IMR-90 (cell line): ENCODE measurements at places on chromosomes 3 and 15. TPM values are rescaled to one million over a fixed set of nuclear protein-coding genes. Genes with fewer than 3 reads are reported as not detected.
A peak's percentile ranks its signal among the peaks of the same experiment; 100 is the strongest.

DNA sequence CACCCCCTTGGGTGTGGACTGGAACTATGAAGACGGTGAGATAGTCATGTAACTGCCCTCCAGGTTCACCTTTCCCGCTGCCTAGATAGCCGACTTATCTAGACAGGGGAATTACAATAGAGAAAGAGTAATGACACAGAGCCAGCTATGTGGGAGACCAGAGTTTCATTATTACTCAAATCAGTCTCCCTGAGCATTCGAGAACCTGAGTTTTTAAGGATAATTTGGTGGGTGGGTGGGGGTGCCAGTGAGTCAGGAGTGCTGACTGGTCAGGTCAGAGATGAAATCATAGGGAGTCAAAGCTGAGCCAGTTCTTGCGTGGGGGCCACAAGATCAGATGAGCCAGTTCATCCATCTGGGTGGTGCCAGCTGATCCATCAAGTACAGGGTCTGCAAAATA lies 19.7 kb upstream of the DNAJC19 start:
- no peak for DNase-seq
- no peak overlapping the region for H3K4me3 ChIP-seq
- H3K27me3 ChIP-seq, result no peaks in the 10 kb centered on the region
- no peak overlapping the region for H3K27ac ChIP-seq
- no peaks in the 10 kb centered on the region for H3K36me3 ChIP-seq

Gene WDR82
- 65.3 and 68.1 TPM in 2 replicates for total RNA-seq

DNA sequence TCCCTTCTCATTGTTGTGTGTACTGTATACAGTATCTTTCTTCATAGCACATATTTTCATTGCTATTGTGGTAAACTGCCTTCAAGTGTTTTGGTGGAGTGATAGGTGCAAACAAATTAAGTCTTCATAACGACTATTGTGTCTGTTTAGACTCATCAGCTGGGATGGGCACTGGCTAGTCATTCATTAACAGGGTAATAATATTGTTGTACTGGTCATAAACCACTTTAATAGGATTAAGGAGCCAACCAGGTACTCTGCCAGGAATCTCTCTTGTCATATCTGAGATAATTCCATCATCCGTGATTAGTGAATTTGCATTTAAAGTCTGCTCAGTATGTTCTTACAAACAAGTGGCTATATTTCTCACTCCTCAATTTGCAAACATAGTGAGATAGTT lies 10.2 kb upstream of the TMEM45A start:
- DNase-seq, result no peak
- peaks cover 26% of the 10 kb centered on the region for H3K27me3 ChIP-seq
- no peaks in the 10 kb centered on the region for H3K4me1 ChIP-seq
- no peak overlapping the region for H3K4me3 ChIP-seq
- H3K27ac ChIP-seq, result no peak overlapping the region
- no peaks in the 10 kb centered on the region for H3K36me3 ChIP-seq

DNA sequence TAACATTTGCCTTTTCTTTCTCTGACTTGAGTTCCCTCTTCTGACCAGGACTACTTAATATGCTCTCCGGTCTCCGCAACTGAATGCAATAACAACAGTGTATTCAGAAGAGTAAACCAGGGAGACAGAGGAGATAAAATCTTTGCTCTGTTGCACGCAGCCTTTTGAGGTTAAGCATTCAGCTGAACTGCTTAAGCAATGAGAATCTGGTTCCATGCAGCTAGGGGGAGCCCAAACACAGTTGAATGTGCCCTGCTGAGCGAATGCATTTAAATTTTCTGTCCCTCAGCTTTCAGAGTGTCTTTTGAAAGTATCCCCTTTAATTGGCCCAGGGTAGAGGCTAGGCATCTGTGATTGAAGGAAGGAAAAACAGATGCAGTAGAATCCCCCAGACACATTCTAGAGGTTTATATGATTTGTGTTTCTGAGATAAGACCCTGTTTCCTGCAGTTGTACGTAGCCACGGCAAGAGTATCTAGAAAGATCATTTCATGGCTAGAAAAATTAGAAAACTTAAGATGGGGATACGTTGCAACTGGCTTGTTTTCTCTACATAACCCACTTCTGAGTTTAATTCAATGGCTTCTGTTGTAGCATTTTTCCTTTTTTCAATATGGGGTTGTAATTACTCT lies 309.6 kb downstream of the TUSC7 start:
- no peak overlapping the region for H3K27ac ChIP-seq
- H3K36me3 ChIP-seq, result no peaks in the 10 kb centered on the region
- H3K4me3 ChIP-seq, result no peak overlapping the region

- no peak for DNase-seq
- H3K27ac ChIP-seq, result no peak overlapping the region
- peaks cover 14% of the 10 kb centered on the region for H3K4me1 ChIP-seq
These were observed 169.0 kb upstream of the IL12A start for GRCh38 chr3:159819676-159820075.

Gene CRYGS
- 0.36 and 0.56 TPM in 2 replicates for total RNA-seq

DNA sequence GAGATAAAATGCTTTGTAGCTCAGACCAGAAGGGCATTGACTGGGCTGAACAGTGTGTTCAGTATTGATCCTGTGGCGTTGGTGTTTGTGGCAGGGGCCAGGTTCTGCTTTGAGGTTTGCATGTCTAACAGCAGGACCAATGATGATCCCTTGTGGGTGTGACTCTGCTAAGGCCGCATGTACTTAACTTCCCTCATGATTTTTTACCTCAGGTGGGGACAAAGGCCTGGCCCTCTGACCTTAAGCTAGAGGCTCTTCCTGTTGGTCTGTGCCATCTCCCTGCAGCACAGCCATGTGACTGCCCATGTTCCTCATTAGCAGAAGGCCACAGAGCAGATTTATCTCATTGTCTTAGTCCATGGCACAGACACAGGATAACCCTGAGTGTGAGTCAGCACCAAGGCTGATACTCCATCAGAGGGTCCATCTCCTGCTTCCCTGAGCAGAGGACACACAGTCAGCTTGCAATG lies 34.3 kb upstream of the BSN start:
- H3K36me3 ChIP-seq, result peaks cover 1% of the 10 kb centered on the region; the same call in 1 of the 2 replicates
- no peaks in the 10 kb centered on the region for H3K4me1 ChIP-seq
- H3K4me3 ChIP-seq, result no peak overlapping the region

DNA sequence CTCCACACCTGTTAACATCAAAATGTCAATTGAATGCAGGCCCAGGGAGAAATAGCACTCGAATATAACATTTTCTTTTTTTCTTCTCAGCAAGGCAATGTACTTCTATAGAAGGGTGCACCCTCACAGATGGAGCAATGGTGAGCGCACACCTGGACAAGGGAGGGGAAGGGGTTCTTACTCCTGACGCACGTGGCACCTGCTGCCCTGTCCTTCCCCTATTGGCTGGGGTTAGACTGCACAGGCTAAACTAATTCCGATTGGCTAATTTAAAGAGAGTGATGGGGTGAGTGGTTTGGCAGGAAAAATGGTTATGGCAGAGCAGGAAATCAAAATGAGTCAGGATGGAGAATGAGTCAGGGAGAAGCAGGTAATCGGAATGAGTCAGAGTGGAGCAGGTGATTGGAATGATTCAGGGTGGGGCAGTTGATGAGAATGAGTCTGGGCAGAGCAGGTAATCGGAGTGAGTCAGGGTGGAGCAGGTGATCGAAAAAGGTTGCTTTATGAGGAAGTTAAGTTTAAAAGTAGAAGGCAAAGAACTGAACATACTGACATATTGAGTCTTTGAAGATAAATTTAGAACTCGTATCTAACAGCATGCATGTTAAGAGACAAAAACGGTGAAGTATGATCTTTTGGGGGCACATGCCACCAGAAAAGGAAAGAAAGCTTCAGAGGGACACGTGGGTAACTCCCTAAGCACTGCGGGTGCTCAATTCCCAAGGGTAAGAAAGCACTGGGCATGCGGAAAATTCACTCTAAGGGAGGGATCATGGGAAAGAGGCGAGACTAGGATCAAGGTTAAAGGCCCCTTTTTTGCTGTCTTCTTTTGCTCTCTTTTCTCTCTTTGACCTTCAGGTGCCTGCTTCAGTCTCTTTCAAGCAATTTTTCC lies 72.9 kb upstream of the GALNT15 start:
- peaks cover 14% of the 10 kb centered on the region for H3K4me1 ChIP-seq
- no peaks in the 10 kb centered on the region for H3K36me3 ChIP-seq
- peak; percentile 59 for DNase-seq

GRCh38 chr3:8610951-8611350 lies 33.6 kb downstream of the SSUH2 start:
- no peak overlapping the region for H3K4me3 ChIP-seq
- H3K4me1 ChIP-seq, result peaks cover 7% of the 10 kb centered on the region
- DNase-seq, result no peak
- H3K27me3 ChIP-seq, result no peaks in the 10 kb centered on the region
- H3K36me3 ChIP-seq, result no peaks in the 10 kb centered on the region

- peak overlapping the region; percentile 86; the same call in 1 of the 2 replicates for H3K27ac ChIP-seq
- H3K4me1 ChIP-seq, result peaks cover 12% of the 10 kb centered on the region
- H3K4me3 ChIP-seq, result no peak overlapping the region
- H3K27me3 ChIP-seq, result no peaks in the 10 kb centered on the region
These were observed 491.1 kb upstream of the NR2F2 start for GRCh38 chr15:95839367-95839782.

- no peaks in the 10 kb centered on the region for H3K36me3 ChIP-seq
- no peak overlapping the region for H3K27ac ChIP-seq
- no peaks in the 10 kb centered on the region for H3K27me3 ChIP-seq
- H3K4me3 ChIP-seq, result no peak overlapping the region
These were observed 42.5 kb upstream of the SRGAP3 start for GRCh38 chr3:9291821-9292410.

Gene SLC28A2
- total RNA-seq, result not detected in 2 replicates

DNA sequence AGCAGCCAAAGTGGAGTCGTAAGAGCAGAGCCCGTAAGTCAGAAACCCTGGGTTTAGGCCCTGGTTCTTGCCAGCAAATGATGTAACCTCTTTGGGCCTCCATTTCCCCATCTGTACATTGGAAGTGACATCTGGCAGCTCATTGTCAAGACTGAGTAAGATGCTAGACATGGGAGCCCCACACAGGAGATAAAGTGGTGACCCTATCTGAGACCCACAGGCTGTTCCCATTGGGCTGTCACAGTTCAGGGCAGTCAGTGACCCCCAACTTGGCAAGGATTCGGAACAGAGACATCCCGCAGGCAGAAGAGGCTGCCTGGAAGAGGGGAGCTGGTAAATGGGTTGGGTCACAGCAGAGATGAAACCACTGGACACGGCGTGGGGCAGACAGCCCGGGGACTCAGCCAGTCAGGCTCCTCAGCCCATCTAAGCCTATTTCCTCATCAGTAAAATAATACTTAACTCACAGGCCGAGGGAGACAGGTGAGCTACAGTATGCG lies 1.8 kb downstream of the CLN6 start:
- no peak overlapping the region for H3K4me3 ChIP-seq
- H3K36me3 ChIP-seq, result no peaks in the 10 kb centered on the region
- no peak overlapping the region for H3K27ac ChIP-seq
- H3K4me1 ChIP-seq, result peaks cover 8% of the 10 kb centered on the region
- no peak for DNase-seq

Gene OR5K2
- not detected in 2 replicates for total RNA-seq

- peaks cover 20% of the 10 kb centered on the region for H3K27me3 ChIP-seq
- DNase-seq, result no peak
- peaks cover 2% of the 10 kb centered on the region; the same call in 1 of the 2 replicates for H3K4me1 ChIP-seq
These were observed 518.9 kb downstream of the SHQ1 start for GRCh38 chr3:72329354-72329753.

DNA sequence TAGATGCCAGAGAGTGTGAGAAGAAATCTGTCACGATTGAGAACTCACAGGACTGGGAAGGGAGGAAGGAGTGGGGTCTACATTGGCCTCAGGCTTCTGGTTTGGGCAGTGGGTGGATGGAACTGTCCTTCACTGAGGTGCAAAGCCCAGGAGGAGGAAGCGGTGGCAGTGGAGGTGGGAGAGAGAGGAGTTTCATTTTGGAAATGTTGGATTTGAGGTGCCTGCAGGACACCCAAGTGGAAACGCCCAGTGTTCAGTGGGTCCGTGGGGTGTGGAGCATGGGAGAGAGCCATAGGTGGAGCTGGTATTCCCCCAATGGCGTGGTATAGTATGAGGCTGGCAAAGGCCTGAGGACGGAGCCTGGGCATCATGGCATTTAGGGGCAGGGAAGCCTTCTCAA lies 9.3 kb upstream of the EPHB3 start:
- peaks cover 66% of the 10 kb centered on the region for H3K27me3 ChIP-seq
- no peaks in the 10 kb centered on the region for H3K36me3 ChIP-seq
- no peak overlapping the region for H3K4me3 ChIP-seq
- no peak overlapping the region for H3K27ac ChIP-seq
- no peaks in the 10 kb centered on the region for H3K4me1 ChIP-seq
- no peak for DNase-seq

GRCh38 chr3:52882377-52882776 lies 15.0 kb downstream of the STIMATE start:
- no peak overlapping the region for H3K27ac ChIP-seq
- no peaks in the 10 kb centered on the region for H3K27me3 ChIP-seq
- H3K36me3 ChIP-seq, result peaks cover 5% of the 10 kb centered on the region; the same call in 1 of the 2 replicates
- no peak overlapping the region for H3K4me3 ChIP-seq
- H3K4me1 ChIP-seq, result peaks cover 5% of the 10 kb centered on the region

DNA sequence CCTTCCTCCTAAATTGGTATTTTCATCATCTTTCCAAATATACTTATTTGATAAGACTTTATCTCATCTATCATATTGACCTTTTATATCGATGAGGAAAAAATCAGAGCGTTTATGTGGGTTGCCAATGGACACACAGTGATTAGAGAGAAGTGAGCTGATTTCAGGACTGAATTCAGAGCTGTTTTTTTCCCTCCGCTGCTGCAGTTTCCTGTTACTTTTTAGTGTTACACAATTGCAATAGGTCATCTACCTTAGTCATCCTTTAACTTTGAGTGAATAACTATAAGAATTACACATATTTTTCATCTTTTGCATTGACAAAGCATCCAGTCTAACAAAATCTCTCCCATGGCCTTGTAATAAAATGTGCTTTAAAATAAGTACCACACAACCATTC lies 266.3 kb upstream of the CNTN4 start:
- no peaks in the 10 kb centered on the region for H3K4me1 ChIP-seq
- no peaks in the 10 kb centered on the region for H3K27me3 ChIP-seq
- no peaks in the 10 kb centered on the region for H3K36me3 ChIP-seq

DNA sequence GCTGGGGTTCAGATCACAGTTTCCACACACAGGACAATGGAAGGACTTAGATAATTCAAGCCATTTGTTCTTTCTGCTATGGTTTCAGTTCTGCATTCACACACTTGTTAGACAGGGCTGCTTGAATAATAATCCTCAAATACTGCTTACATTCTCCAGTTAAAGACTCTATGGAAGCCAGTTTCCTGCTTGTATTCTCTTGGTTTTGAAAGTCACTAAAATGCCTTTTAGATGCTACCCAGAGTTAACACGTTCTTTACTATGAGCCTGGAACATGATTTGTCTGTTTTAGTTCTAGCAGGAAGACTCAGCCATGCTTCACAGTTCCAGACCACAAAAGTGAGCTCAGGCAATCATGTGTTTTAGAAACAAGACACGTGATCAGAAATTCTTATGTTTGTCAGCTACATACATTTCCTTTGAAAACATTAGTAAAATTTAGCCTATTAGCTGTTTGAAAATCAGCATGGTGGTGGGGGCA lies 152.4 kb downstream of the LEKR1 start:
- no peak overlapping the region for H3K4me3 ChIP-seq
- DNase-seq, result peak; percentile 27
- H3K36me3 ChIP-seq, result no peaks in the 10 kb centered on the region
- H3K4me1 ChIP-seq, result no peaks in the 10 kb centered on the region
- H3K27me3 ChIP-seq, result no peaks in the 10 kb centered on the region; the same call in 1 of the 2 replicates
- no peak overlapping the region for H3K27ac ChIP-seq

Gene LRRK1
- total RNA-seq, result 1.9 and 3.0 TPM in 2 replicates
